ENCODE measurements at places on chromosomes 1 and 21.
A peak's percentile ranks its signal among the peaks of the same experiment; 100 is the strongest.

DNA sequence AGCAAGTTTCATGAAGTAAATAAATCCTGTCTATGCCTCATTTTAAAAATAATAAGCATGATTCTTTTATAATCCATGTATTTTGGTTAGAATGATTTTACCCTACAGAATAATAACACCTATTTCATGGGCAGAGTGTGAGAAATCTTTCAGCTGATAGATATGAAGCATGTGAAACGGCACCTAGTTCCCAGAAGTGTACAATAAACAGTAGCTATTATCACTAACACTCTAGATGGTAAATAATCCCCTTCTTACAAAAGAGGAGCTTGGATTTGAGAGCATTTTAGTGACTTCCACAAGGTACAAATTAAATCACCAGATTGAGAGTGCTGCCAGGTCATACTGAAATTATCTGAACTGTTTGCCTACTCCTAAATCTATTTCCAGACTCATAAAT lies 95.3 kb upstream of the NRIP1 start:
- DNase-seq: no peak

DNA sequence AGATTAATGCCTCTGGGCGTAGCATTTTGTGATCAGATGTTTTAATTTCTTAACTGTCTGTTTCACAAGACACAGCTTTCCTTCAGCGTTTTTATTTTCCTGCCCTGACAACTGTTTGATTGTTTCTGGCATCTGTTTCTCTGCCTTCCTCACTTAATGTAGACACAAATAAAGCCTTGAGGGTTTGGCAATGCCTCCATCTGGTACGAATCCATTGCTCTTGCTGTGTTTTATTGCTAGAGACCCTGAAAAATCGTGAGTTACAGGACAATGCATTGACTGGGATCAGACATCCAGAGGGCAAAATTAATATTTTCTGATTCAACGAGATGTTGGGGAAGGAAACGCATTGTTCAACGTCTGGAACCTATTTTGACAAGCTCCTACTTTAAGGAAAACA lies 363.5 kb downstream of the MRPL39 start:
- DNase-seq: no peak

GRCh38 chr1:116923421-116923820 lies 13.7 kb downstream of the PTGFRN start:
- DNase-seq: no peak

GRCh38 chr1:215543191-215543606 lies 23.9 kb upstream of the KCTD3 start:
- DNase-seq: no peak

GRCh38 chr1:225660544-225660946 lies 7.6 kb upstream of the ENAH start:
- no peak for DNase-seq

DNA sequence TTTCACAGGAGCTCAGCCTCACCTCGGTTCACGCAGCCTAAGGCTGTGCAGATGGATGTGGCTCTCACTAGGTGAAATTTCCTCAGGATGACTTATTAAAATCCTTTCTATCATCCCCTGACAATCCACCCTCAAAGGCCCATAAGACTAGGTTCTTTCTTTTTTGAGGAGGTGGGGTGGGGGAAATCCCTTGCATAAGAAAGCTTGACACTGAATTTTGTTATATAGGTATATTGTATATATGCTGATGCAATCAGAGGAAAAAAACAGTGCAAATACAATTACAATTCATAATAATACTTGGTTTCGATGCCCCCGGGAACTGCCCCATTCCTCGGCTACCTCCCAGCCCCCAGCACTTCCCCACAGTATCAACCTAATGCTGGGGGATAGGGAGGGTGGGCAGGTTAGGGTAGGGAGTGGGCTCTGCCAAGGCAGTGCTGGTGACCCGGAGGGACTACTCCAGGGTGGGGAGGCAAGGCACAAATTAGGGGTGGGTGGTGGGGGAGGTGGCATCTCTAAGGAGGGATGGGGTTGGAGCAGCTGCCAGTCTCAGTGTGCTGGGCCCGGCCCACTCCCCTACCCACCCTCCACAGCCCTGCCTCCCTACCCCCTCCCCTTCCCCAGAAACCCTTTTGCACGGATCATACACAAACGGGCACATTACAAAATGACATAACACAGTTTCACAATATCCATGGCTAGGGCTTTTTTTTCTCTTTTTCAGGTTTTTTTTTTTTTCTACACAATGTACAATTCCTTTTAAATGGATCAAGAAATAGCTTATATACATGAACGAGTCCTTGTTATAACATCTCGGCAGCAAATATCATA lies 30.9 kb downstream of the SLC27A3 start:
- no peak for DNase-seq

- DNase-seq: no peak
Observed at GRCh38 chr1:95504321-95504720, 270.3 kb downstream of the RWDD3 start.

GRCh38 chr1:155226188-155226909 lies 17.9 kb downstream of the MTX1 start:
- no peak for DNase-seq

- DNase-seq: peak; percentile 30
Observed at GRCh38 chr1:48555271-48555670, 83.3 kb upstream of the SPATA6 start.

DNA sequence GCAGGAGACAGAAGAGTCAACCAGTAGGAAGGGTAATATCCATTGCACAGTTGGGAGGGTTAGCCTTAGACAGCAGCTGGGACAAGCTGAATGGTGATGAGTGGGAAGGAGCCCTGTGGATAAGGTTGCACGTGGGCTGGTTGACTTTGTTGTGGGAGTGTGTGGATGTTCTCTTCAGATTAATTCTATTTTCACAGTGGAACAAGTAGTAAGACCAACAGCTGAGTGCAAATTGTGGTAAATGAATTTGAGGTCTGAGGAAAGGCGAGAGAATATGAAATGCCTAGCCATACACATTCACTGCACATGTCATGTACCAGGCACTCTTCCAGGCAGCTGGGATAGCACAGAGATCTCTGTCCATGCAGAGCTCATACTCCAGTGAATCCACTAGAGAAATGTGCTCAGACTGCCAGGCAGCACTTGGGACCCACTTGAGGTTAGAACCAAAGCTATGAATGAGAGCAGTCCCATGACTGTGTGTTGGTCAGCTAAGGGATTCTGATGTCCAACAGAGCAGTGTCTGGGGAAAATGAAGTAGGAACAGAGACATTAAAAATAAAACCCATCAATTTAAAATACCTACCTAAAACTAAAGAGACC lies 25.2 kb upstream of the VTCN1 start:
- DNase-seq: no peak

DNA sequence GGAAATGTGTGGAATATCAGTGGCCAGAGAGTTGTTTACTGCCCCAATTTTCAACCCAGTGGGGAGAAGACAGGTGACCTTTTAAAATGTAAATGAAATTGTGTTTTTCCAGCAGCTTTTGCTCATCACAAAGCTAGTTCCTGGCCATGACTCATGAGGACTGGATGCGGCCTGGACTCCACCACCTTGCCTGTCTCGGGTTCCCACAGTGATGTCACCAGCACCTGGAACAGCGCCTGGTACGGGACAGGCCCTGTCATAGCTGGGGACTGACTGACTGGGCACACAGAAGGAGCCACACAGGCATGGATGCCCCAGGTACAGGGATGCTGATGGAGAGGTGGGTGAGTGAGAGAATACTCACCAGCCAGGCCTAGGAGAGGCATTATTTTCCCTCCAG lies 277.1 kb downstream of the AJAP1 start:
- peak; percentile 35 for DNase-seq

DNA sequence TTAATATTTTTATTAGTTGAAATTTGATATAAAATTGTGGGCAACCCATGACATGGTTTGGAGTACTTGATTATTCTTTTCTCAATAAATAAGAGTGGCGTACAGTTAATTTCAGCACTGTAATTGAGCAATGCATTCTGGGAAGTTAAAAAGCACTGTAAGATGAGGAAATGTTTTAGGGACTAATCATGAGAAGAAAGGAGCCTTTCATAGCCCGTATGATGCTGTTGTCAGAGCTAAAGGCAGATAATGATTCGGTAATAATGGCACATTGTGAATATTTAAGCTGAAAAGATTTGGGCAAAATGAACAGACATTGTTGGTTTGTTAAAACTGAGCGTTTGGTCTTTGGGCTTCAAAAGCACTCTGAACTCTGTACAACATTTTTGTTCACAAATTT lies 139.3 kb downstream of the NFIA start:
- DNase-seq: no peak

DNA sequence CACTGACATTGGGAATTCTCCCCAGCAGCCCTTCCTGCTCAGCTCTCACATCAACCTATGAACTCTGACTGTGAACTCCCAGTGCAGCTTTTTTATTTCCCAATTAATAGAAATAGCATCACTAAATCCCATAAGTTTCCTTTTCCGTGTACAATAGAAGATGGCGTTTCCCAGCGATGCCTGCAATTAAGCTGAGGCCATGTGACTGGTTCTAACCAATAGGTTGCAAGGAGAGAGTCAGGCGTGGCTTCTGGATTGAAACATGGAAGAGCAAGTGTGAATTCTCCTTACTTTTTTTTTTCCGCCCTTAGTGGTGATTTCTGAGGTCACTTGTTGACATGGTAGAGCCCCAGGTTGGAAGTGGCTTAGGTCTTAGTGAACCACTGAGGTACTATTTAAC lies 59.0 kb upstream of the IGSF5 start:
- DNase-seq: no peak

- DNase-seq: no peak
Observed at GRCh38 chr1:187871177-187871845, 1042.6 kb downstream of the PLA2G4A start.

GRCh38 chr1:160251687-160252526 lies 10.4 kb downstream of the DCAF8 start:
- DNase-seq: peak; percentile 63

GRCh38 chr1:17686258-17686657 lies 68.9 kb upstream of the ACTL8 start:
- DNase-seq: no peak

DNA sequence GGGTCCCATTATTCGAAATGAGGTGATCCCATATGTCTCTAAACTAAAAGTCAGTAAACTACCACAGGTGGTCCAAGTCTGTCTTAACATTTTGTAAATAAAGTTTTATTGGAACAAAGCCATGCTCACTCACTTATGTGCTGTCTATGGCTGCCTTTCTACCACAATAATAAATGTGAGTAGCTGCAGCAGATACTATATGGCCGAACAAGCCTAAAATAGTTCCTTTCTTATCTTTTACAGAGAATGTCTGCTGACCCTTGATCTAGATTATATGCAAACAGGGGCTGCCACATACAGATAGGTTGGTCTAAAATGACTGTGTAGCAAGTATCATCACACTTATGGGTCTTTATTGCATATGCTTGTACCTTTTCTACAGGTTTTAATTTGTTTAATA lies 140.0 kb downstream of the VAV3 start:
- DNase-seq: no peak

DNA sequence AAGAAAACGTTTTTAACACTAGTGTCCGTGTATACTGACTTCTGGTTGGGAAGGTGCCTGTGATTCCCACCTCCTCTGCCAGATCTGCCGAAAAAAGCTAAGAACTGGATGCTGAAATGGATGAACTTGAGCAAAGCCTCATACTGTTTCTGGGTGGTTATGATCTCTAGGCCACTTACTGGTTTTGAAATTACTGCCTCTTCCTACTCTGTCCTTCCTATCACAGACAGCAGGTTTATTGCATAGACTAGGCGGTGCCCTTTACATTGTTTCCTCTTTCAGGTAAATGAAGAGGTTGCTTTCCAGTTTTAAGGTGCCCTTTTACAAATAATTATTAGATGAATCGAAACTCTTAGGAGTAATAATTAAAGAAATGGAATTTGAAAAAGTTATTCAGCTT lies 27.5 kb downstream of the PEX14 start:
- DNase-seq: no peak

DNA sequence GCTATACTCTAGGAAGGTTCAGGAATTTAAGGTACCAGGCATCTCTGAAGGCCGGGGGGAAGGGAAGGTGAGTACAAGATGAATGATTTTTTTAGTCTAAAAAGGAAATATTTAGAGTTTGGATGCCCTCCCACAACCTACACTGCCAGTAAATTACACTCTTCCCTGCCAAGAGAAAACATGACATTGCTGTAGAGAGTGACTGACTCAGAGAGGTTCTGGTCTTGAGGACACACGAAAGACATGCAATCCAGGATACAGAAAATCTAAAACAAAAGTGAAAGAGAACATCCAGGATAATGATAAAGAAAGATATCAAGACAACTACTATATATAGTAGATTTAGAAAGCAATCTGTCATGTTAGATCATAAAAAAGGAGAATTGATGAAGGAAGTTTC lies 200.5 kb downstream of the TYW3 start:
- no peak for DNase-seq

DNA sequence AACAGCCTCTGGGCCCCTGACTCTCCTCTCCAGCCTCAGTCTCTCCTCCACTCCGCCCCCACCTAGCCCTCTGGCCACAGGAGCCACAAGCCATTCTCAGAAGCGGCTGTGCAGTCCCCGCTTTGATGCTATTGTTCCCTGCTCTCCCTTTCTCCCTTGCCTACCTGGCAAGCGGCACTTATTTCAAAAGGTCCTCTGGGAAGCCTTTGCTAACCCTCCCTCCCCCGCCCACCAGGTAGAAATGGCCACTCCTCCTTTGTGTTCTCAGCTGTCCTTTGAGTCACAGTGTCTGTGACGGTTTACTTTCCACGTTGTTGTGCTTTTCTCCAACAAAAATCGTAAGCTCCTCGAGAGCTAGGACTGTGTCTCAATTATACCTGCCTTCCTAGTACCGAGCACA lies 338.4 kb upstream of the PROX1 start:
- no peak for DNase-seq

GRCh38 chr1:147545133-147545532 lies 3.8 kb downstream of the BCL9 start:
- no peak for DNase-seq

DNA sequence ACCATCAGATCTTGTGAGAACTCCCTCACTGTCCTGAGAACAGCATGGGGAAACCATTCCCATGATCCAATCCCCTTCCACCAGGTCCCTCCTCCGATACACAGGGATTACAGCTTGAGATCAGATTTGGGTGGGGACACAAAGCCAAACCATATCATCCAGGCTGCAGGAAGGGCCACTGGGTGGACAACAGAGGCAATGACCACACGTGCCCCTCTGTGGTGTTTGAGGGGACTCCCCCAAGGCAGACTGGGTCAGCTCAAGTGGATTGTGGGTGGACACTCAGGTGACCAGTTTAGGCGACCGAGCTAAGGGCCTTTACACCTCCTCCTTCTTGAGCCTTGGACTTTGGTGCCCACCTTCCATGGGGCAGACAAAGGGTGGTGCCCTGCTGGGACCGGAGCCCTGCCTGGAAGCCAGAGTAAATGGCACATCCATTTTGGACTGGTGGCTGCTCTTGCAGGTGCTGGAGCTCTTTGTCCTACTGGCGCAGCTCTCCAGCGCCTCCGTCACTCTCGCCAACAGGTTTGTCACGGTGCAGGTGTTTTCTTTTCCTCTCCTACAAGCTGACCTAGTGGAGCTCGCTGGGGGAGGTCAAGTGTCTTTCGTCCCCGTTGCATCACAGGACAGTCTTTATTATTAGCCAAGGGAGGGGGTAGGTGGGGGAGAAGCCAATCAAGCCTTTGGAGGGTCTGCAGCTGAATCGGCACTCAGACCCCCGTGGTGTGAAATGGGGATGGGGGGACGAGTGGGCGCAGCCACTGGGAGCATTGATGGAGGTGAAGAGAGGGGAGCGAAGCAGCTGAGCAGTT lies 37.6 kb downstream of the CRYAA start:
- peak; percentile 35 for DNase-seq

Data from breast epithelium (tissue), 4 donors.